Esophagus squamous epithelium (tissue), 5 donors: ENCODE measurements at places on chromosomes 1 and 21.

- peak; percentile 85 for DNase-seq
Measured at GRCh38 chr1:27489973-27490741, at the start of gene WASF2. TSS of gene WASF2 (minus strand) at chr1:27490167. CDS start at chr1:27428890, 61,277 bp downstream.

DNA sequence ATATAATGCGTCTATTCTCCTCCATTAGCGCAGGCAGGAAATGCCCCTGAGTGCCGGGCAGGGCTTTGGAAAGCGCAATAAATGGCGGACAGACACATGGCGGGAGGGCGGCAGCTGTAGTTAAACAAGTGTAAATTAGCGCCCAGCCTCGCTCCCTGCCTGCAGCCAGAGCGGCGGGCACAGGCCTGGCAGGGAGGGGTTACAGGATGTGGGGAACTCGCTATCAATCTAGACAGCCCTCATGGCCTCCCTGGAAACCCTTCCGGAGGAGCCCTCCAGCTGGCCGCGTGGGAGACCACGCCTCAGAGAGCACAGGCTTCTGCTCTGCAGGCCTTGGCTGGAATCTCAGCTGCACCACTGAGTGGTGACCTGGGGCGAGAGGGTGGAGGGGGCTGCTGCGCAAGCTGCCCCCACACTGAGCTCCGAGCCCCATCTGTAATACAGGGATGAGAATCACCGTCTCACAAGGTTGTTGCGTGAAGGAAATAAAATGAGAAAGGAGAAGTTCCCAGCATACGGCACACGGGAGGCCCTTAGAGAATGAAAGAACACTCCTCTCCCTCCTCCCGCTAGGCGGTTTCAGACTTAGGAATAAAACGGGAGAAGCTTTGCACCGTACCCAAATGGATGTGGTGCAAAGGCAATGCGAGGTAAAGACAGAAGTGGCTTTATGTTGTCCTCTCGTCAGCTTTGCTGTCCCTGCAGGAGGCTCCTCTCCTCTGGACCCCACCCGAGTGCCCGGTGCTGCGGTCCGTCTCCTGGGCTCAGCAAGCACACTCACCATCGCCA is 167.2 kb upstream of the POU3F1 start:
- no peak for DNase-seq

DNA sequence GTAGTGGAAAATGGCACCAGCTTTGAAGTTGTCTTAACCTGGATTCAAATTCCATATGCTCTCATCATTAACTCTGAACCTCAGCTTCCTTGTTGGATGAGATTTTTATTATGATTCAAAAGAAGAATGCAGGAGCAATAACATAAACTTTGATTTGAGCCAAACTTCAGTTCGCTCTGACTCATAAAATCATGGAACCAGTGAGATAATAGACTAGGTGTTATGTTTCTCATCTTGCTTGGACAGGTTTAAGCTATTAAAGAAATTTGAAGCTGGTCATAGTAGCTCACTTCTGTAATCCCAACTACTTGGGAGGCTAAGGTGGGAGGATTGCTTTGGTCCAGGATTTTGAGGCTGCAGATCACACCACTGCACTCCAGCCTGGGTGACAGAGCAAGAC is 172.8 kb downstream of the CLEC20A start:
- no peak for DNase-seq

DNA sequence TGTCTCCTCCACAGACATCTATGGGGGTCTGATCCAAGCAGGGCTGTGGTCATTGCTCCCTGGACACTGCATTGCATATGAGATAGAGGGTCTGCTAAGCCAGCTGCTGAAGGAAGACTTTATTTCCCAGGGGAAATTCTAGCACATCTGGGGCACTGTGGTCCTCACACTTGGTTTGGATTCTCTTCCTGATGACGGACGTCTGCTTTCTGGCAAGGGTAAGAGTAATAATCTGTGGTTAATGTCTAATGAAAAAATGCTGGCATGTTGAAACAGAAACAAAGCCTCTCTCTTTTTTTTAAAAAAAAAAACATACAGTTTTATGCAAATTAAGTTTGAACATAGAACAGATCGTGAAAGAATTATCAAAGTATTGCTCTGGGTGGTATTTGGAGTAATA is 553.9 kb downstream of the DPYD start:
- DNase-seq = no peak

DNA sequence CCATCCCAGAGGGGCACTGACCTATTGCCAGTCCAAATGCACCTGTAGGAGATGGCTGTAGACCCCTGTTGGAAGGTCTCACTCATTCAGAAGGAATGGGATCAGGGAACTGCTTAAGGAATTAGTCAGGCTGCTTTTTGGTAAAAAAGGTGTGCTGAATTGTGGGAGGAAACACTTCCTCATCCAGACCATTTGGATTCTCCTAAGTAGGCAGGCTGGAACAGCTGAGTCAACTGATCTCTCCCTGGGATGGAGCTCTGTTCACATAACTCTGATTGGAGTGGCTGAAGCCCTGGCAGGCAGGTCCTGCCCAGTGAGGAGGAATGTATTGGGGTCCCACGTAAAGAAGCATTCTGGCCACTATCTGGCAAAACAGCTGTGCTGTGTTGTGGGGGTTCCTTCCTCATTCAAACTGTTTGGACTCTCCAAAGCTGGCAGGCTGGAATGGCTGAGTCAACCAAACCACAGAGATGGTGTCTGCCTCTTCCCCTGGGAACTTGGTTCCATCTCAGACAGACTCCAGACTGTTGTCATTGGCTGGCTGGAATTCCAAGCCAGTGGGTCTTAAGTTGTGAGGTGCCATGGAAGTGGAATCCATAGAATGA is 70.7 kb upstream of the PDC start:
- DNase-seq = no peak

GRCh38 chr1:10564063-10564462 is 89.3 kb downstream of the PEX14 start:
- no peak for DNase-seq

- DNase-seq = no peak
Measured at GRCh38 chr1:88441022-88441421, 243.1 kb upstream of the PKN2 start.

- no peak for DNase-seq
Measured at GRCh38 chr1:224784265-224785039, 145.0 kb upstream of the DNAH14 start.

GRCh38 chr21:27110956-27111355 is 144.1 kb upstream of the ADAMTS5 start:
- DNase-seq = no peak

GRCh38 chr1:32273391-32274208 is 18.3 kb upstream of the HDAC1 start:
- DNase-seq = no peak

GRCh38 chr1:11531314-11531870 is 52.4 kb downstream of the DISP3 start:
- no peak for DNase-seq
